ENCODE measurements at places on chromosomes 3 and 15. TPM values are rescaled to one million over a fixed set of nuclear protein-coding genes. Genes with fewer than 3 reads are reported as not detected.

CRYGS gene
- total RNA-seq, result 1.2 TPM

FRMD4B gene
- total RNA-seq, result 16.0 TPM

ACKR4 gene
- total RNA-seq, result 2.8 TPM

ECT2 gene
- 6.3 TPM for total RNA-seq

PLA2G4E gene
- total RNA-seq, result 0.05 TPM

PLA2G4B gene
- total RNA-seq, result 5.8 TPM

CLDN18 gene
- not detected for total RNA-seq

PLD1 gene
- total RNA-seq, result 78.0 TPM

DUOX1 gene
- 1.0 TPM for total RNA-seq

NLGN1 gene
- 8.0 TPM for total RNA-seq

ESYT3 gene
- 1.4 TPM for total RNA-seq

MME gene
- total RNA-seq, result 4.8 TPM

GPR171 gene
- 0.24 TPM for total RNA-seq

CDV3 gene
- total RNA-seq, result 146 TPM

SLC2A2 gene
- total RNA-seq, result not detected

KBTBD13 gene
- total RNA-seq, result 8.4 TPM

SCG5 gene
- total RNA-seq, result not detected

IGSF11 gene
- total RNA-seq, result 3.1 TPM

FHIT gene
- 24.5 TPM for total RNA-seq

BBX gene
- total RNA-seq, result 37.7 TPM

GOLGA8O gene
- 1.5 TPM for total RNA-seq

GOLGA8G gene
- not detected for total RNA-seq

TEX9 gene
- 0.46 TPM for total RNA-seq

PLCH1 gene
- 1.3 TPM for total RNA-seq

LMCD1 gene
- total RNA-seq, result 48.1 TPM

GATM gene
- total RNA-seq, result 42.0 TPM

BFSP2 gene
- not detected for total RNA-seq

SI gene
- not detected for total RNA-seq

TRH gene
- total RNA-seq, result not detected

TRAT1 gene
- total RNA-seq, result not detected

PLAAT1 gene
- total RNA-seq, result 4.2 TPM

SLC51A gene
- 0.60 TPM for total RNA-seq

PDCD10 gene
- total RNA-seq, result 31.2 TPM

TM4SF18 gene
- 15.8 TPM for total RNA-seq

CAMK1 gene
- 18.4 TPM for total RNA-seq

HIGD2B gene
- total RNA-seq, result not detected

AHSG gene
- not detected for total RNA-seq

MED12L gene
- 0.49 TPM for total RNA-seq

CORO2B gene
- 8.5 TPM for total RNA-seq

C3orf22 gene
- not detected for total RNA-seq

SKIC8 gene
- 30.0 TPM for total RNA-seq

CLEC3B gene
- total RNA-seq, result 70.8 TPM

RTF1 gene
- 20.9 TPM for total RNA-seq

LNP1 gene
- total RNA-seq, result 2.4 TPM

FGF7 gene
- 44.6 TPM for total RNA-seq

IL17RB gene
- 3.2 TPM for total RNA-seq

STX19 gene
- not detected for total RNA-seq

ISLR gene
- total RNA-seq, result 13.8 TPM

REC114 gene
- 0.60 TPM for total RNA-seq

INSYN1 gene
- 165 TPM for total RNA-seq

BLOC1S6 gene
- 25.0 TPM for total RNA-seq

NME9 gene
- total RNA-seq, result not detected

CASR gene
- total RNA-seq, result not detected

SNTN gene
- not detected for total RNA-seq

USF3 gene
- total RNA-seq, result 12.9 TPM

USP8 gene
- 44.7 TPM for total RNA-seq
